Suppressor macrophage treated with lipopolysaccharide for 4 hours (primary cell): ENCODE measurements at places on chromosomes 6 and 20.
A peak's percentile ranks its signal among the peaks of the same experiment; 100 is the strongest.

- no peak for DNase-seq
Measured at GRCh38 chr6:104212977-104213668, 646.6 kb downstream of the HACE1 start.

GRCh38 chr6:169201985-169202384, 51.7 kb downstream of the THBS2 start:
- no peak for DNase-seq

GRCh38 chr20:32164984-32165735, 42.4 kb downstream of the PLAGL2 start:
- DNase-seq: no peak

- DNase-seq: peak; percentile 55
Measured at GRCh38 chr6:154164397-154164796, 125.4 kb downstream of the OPRM1 start.

GRCh38 chr6:121881974-121882667, 446.7 kb downstream of the GJA1 start:
- DNase-seq: no peak

- no peak for DNase-seq
Measured at GRCh38 chr6:7006515-7007191, 101.1 kb upstream of the RREB1 start.

DNA sequence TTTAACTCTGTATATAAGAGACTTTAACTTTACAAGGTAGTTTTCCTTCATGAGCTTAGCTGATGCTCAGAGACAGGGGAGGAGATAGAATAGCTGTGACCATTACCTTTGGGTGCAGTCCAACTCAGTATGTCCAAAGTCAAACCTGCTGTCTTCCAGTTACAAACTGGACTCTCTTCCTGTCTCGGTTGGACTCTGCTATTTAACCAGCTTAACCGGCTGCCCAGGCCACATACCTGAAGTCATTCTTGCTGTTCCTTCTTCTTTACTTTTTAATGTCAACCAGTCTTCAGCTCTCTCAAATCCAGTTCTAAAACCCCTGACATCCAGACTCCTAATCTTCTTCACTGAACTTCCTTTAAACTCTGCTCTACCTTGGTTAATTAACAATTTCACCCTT, 138.3 kb upstream of the TSHZ2 start:
- no peak for DNase-seq

GRCh38 chr6:72984981-72985665, 240.2 kb downstream of the KHDC1L start:
- DNase-seq: peak; percentile 59

DNA sequence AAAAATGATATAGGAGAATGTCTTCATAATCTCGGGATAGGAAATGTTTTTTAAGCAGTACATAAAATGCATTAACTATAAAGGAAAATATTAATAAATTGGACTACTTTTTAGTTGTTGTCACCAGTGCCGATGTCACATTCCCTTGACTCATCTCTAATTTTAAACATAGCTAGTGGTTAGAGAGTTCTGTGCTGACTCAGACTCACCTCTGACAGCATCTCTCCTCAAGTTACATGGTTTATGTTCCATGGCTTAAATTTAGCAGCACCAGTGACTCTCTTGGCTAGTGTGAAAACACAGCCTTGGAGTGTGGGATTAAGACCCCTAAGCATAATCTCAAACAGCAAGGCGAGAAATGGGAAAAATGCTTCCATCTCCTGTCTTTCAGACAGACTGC, 311.8 kb upstream of the MMS22L start:
- DNase-seq: no peak

DNA sequence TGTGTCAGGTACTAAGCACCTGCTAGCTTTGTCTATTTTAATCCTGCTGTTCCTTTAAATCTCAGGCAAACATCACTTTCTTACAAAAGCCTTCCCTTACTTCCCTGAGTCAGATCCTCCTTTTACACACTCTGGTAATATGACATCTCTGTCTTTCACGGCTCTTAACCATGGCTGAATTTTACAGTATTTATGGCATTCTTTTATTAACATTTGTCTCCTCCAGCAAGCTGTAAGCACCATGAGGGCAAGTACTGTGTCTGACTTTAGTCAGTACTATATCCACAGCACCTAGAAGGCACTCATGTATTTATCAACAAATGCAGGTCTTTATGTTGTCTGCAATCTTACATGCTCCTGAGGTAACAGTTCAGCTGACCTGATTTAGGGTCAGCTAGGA, 33.7 kb upstream of the HBS1L start:
- DNase-seq: peak; percentile 26

GRCh38 chr6:26156850-26157250, 69.6 kb downstream of the HFE start:
- DNase-seq: peak; percentile 67

GRCh38 chr6:56076033-56076432, 171.3 kb downstream of the COL21A1 start:
- no peak for DNase-seq

DNA sequence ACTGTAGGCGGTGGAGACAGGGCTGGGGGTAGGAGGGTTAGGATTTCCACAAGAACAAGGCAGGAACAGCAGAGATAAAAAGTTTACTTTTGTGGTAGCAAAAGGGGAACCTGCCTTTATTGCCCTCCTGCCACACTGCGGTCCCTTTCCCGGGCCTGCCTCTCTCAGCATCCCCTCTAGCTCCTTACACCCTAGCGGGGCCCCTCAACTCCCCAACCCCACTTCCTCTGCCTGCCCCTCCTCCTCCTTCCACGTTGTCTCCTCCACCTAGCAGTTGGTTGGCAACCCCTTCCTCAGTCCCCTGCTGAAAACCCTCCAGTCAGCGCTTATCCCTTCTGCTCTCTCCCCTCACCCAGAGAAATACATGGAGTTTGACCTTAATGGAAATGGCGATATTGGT, 714 bp downstream of the AIF1 start:
- no peak for DNase-seq

DNA sequence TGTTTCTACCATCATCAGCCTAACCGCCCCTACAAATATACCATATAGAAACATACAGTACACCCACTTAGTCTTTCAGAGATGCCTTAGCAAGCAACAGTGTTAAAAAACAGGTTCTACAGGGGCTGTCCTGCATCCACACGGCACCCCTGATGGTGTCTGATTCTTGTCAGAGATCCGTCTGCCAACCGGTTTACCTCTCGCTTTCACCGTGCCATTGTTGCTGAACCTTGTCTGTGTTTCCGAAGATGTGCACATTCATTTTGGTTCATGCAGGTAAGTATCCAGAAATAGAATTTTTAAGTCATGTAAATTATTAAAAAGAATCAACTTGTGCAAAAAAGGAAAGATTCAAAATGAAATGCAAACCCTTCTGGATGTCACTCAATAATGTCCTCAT, 52.9 kb downstream of the EPHA7 start:
- no peak for DNase-seq

- peak; percentile 12 for DNase-seq
Measured at GRCh38 chr6:151808371-151809241, 1.1 kb downstream of the ESR1 start.

GRCh38 chr6:116101790-116102189, 1.1 kb downstream of the NT5DC1 start:
- no peak for DNase-seq

- DNase-seq: no peak
Measured at GRCh38 chr6:152085451-152085921, 278.0 kb downstream of the ESR1 start.

GRCh38 chr20:33400812-33401183, 521 bp downstream of the CDK5RAP1 start:
- DNase-seq: no peak

DNA sequence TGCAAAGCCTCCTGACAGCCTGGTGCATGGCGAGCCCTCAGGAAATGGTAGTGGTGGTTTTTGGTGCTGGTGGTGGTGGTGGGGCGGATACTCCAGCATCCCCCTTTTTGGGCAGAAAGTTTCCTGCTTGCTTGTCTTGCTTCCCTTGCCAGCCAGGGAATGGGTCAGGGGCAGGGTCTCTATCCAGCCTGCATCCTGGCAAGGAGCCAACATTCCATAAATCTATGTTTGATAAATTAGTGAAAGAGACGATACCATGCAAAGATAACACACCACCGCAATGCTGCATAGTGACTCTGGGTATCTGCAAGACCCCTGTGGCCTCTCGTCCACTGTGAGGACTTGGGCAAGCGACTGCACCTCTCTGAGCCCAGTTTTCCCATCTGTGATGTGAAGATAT, 246.2 kb downstream of the LRFN2 start:
- DNase-seq: no peak

- no peak for DNase-seq
Measured at GRCh38 chr6:33343953-33344611, 26.5 kb upstream of the ZBTB22 start.

DNA sequence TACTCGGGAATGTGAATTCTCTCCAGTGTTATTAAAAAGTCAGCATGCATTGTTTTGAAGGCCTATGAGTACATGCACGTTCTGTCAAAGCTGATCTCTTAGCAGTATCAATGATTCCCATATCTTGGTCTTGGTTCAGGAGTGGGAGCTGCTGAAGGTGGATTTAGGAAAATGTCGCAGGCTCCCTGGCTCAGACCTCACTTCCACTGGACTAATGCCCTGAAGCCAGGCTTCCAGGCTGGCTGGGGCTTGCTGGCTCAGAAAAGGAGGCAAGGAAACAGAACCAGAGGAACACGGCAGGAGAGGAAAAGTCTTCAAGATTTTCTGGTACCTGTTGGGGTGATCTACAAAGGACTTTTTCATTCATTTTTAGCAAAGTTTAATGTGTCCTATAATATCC, 81.6 kb downstream of the OLIG3 start:
- DNase-seq: no peak

GRCh38 chr20:44706301-44707017, 8.7 kb upstream of the CCN5 start:
- DNase-seq: no peak

- DNase-seq: peak; percentile 68
Measured at GRCh38 chr6:14337152-14337551, 219.6 kb downstream of the CD83 start.

DNA sequence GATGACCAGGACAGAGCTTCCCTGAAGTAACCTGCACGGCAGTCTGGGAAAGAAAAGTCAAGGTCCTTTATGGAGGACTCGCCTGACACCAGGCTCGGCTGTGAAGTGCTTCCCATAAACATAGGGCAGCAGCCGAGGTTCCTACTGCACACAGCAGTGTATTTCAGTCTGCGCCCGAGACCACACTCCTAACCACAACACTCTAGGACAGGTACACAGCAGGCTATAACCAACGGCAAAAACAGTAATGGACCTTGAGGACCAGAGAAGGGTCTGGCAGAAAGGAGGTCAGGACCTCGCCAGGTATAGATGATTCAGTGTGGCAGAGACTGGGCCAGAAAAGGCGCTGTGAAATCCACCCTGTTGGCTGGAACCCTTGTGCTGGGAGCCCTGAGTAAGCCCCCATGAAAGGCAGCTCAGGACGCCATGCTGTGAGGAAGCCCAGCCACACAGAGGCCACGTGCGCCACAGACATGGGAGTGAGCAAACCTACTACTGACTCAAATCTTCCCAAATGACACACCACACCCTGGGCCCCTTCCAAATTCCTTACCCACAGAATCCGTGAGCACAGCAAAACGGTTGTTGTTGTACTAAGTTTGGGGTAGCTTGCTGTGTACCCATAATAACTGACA, 129.6 kb upstream of the CST7 start:
- no peak for DNase-seq

DNA sequence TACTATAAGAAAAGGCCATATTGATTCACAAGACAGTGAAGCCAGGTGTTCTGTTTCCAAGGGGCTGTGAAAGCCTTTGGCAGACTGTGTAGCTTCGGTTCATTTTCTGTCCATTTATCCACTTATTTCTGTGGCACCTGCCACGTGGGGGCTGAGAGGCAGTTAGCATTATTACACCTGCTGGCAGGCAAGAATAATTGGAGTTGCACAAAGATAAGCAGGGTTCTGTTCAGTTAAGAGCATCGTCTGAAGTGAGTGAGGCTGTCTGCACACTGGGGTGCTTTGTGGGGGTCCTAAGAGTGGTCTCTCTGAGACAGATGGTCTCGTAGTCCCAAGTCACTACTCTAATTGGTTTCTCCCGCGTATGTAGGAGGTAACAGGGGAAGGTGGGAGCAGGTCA, 60.6 kb upstream of the CCN6 start:
- DNase-seq: no peak

DNA sequence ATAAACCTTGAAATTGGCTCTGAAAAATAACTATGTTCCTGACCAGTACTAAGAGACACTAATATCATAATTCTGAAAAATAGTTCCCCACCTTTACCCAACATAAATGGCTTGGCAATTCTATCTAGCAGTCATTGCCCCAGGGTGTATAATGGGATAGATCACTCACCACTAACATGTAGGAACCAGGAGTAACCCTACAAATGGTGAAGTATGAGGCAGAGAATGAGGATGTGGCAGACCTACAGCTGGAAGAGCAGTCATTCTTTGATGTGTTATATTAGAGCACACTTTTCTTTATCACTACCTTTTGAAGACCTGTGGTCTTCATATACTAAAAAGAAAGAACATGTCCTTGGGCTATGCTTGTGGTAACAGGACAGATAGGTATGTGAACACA, 136.5 kb upstream of the SYNDIG1 start:
- no peak for DNase-seq

GRCh38 chr6:45654673-45655072, 276.9 kb upstream of the SUPT3H start:
- no peak for DNase-seq

- DNase-seq: no peak
Measured at GRCh38 chr6:81252231-81252630, 500.2 kb downstream of the TENT5A start.

GRCh38 chr20:3802524-3803239, 6.6 kb downstream of the CDC25B start:
- no peak for DNase-seq

- no peak for DNase-seq
Measured at GRCh38 chr20:7505152-7505834, 435.0 kb downstream of the HAO1 start.

DNA sequence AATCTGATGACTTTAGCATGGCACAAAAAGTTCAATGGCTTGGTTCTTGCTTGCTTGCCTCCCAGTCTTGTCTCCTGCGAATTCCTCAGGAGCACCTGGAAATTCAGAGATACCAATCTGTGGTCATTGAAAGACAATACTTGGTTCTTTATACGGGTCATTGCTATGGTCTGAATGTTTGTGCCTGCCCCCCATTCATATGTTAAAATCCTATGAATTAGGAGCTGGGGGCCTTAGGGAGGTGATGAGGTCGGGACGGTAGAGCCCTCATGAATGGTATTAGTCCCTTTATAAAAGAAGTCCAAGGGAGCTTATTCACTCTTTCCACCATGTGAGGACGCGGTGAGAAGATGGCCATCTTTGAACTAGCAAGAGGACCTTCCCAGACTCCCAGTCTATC, 721.8 kb downstream of the UTRN start:
- DNase-seq: no peak
